ENCODE measurements at places on chromosomes 5 and 9. TPM values are rescaled to one million over a fixed set of nuclear protein-coding genes. Genes with fewer than 3 reads are reported as not detected.

DNA sequence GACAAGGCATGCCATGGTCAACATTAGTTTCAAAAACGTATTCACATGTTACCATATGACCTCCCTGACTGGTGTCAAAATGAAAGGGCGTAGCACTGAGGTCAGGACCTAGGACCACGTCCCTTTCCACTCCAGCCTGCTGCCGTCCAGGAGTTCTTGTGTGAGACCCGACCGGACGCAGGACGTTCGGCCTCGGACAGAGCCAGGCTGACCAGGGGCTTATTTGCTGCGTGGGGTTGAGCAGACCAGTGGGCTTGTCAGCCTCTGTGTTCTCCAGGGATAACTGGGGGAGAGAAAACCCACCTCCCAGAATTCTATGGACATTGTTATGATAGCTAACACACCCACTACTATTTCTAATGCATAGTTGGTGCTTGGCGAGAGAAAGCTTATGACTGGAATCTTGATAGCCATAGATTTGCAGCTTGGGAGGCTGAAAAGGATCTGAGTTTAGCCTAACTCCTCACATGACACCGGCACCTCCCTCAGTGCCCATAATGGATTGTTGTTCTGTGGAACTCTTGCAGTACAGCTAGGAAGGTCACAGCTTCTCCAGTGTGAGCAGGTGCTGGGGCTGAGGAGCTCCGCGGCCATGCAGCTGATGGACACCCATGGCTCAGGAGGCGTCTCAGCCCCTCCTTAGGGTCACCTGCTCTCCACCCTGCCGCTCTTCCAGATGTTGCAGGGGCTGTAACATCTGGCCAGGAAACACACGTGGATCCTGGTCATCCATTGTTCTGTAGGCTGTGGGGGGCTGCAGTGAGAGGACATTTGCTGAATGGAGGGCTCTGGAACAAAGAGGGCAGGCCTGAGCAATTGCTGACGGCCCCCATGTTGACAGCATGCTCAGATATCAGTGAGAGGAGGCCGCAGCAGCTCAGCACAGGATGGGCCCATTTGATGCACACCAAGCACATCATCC lies 368.4 kb downstream of the IRX2 start:
- no peak for DNase-seq

DNA sequence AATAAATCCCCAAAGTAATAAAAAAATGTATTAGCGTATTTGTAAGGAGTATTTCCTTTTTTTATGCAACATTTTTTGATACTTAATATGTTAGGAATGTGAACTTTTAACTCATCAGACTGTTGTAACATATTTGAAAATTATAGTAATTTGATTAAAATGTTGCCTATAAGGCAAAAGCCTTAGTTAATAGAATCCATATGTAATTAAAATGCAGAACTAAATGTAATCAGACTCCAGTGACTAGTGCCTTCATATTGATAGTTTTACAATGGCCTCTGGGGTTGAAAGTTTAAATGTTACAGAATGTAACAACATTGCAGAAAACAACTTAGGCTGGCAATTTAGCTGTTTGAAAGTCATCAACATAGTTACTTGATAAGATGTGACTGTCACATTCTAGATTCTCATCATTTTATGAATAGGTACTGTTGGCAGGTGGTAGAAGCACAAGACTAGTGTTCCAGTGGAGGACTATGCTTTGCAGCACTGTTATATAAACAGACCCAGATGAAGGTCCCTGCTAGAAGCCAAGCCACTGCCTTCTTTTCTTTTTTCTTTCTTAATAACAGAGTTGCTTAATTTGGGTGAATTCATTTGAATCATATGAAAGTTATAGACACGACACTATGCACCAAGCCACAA lies 382.9 kb downstream of the CCDC171 start:
- DNase-seq, result peak; percentile 17

DNA sequence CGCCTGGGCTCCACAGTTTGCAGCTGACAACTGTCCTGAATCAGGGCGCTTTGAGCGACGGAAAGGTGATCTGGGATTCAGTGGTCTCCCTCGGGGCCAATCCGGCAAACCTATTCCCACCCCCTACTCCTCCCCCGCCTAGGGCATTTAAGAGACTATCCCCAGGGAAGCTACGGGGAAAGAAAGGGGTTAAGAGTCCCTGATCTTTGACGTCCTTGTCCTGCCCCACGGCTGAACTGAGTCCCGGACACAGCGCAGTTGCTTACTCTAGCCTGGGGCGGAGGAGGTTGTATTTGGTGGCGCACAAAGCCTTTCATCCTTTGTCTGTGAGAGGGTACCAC lies 3.4 kb downstream of the RORB start:
- DNase-seq, result no peak

DNA sequence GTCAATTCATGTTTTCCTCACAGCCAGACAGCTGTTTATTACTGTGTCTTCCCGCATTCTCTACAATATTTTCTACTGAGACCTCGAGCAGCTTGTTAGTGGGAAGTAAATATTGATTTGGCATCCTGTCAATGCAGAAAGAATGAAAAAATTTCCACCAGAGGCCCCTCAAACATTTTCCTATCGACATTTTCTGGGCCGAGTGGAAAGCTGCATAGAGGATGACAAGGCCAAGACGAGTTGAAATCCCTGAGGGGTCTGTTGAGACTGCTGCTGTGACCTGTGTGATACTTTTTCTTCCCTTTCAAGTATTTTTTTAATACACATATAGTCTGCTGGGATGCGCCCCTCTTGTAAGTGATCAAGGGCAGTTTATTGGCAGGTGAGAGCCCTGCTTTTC lies 91.4 kb upstream of the SH3GL2 start:
- DNase-seq, result no peak

- no peak for DNase-seq
Measured at GRCh38 chr5:142686968-142687367, 1.1 kb upstream of the FGF1 start.

DNA sequence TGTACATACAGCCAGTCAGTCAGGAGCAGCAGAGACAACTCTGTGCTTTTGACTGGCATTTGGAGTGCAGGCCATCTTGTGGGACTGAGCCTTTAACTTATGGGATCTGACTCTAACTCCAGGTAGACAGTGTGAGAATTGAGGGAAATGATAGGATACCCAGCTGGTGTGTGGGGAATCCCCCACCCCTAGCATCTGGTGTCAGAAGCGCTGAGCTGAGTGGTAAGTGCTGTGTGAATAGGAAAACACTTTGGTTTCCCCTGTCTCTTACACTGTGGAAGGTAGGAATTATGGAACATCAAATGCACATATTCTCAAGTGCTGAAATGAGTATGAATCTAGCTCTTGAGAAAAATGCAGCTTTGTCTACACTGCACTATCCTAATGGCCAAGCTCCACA lies 43.9 kb downstream of the CCDC125 start:
- no peak for DNase-seq

GRCh38 chr9:6645355-6646292 lies at the start of gene GLDC:
Gene GLDC (minus strand): TSS chr9:6645729. CDS start chr9:6645499, 230 bp downstream.
- DNase-seq, result peak; percentile 43

DNA sequence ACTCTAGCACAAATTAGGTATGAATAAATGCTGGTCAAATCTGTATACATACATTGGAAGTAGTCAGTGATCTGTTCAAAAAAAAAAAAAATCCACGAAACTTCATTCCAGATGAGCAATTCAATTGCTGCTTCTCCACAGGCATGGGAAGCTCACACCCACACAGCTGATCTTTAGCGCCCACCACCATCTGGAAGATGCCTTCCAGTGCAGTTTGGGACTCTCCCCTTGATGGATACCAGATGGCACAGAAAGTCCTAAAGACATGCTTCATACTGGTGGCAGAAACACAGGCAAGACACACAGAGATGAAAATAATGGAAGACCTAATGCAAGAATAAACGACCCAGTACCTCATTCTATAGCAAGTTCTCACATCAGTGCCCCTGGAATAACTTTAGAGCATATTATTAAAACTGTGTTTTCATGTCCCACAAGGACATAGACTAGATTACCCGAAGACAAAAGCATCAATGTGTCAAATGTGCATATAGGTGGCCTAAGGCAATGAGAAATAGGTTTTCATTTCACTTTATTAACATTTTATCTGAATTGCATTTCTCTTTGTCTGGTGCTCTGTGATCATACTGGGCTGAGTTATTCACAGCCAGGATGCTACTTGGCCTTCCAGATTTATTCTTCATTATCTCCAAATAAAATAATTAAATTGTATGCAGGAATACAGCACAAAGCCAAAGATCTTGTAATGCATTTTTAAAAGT lies 135.4 kb upstream of the TAS2R1 start:
- no peak for DNase-seq

- no peak for DNase-seq
Measured at GRCh38 chr5:107619781-107620180, 51.0 kb downstream of the EFNA5 start.

DNA sequence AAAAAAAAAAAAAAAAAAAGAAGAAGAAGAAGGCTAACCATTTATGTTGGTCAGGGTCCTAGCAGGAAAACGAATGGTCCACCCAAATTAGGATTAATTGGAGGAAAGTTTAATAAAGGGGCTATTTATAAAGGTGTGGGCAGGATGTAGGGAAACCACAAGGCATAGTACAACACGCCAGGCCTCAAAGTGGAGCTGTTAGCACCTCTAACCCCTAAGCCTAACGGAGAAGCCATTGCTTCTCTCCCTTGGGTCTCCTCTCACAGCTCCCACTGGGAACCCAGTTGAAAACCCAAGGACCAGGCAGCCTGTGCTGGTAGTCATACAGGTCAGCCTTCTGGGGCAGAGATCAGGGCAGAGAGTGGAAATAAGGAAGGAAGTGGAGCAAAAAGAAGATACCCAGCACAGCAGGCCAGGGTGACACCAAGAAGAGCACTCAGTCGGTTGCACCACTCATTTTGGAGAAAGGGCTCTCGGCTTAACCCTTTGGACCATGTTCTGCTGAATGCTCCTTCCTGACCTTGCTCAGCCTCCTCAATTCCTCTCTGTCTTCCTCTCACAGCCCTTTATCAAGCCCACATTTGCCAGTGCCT lies 8.8 kb upstream of the GLIPR2 start:
- no peak for DNase-seq

- DNase-seq, result no peak
Measured at GRCh38 chr9:80437825-80438224, 866.1 kb downstream of the TLE4 start.

DNA sequence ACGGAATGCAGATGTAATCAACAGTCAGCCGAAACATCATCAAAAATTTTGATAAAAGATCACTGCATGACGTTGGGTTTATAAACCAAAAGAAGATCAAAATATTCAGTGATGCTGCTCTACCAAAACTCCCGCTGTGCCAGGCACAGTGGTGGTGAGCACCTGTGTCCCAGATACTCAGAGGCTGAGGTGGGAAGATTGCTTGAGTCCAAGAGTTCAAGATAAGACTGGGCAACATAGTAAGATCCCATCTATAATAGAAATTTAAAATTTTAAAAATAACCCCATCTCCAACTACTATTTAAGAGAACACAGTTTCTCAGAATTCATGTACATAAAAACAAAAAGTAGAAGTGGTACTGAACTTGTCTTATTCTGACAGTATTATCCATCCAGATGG lies 3.8 kb downstream of the LMAN2 start:
- DNase-seq, result no peak

DNA sequence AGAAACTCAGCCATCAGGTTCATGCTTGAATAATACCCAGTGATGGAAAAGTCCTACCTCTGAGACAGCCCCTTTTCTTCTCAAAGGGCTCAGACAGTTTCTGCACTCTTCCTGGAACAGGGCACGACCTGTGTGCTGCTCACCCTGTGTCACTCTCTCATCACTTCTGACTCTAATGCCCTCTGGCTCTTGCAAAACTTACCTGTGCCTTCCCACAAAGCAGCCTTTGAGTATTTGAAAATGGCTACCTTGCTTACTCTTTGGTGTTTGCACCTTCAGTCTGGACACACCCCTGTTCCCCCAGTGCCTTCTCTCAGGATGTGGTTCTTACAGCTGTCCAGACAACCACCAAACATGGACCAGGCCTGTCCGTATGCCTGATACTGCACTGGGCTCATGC lies 171.4 kb downstream of the GRIA1 start:
- DNase-seq, result no peak

GRCh38 chr5:181052672-181053487 lies 12.8 kb downstream of the BTNL9 start:
- no peak for DNase-seq

DNA sequence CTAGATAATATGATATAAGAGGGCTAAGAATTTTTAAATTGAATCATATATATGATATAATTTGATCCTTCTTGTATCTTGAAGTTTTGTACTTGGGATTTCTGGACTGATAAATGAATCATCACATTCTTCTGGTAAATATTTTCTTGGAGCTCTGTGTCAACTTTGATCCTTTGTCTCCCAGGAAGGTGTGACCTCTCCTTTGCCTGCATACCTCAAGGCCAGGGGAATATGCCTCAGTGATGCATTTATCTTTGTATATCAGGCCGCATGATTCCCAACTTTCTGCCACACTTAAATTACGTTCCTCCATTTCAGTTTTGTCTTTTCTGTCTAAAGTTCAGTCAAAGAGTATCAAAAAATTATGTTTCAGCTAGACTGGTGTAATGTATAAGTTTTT lies 101.2 kb downstream of the NLN start:
- no peak for DNase-seq

DNA sequence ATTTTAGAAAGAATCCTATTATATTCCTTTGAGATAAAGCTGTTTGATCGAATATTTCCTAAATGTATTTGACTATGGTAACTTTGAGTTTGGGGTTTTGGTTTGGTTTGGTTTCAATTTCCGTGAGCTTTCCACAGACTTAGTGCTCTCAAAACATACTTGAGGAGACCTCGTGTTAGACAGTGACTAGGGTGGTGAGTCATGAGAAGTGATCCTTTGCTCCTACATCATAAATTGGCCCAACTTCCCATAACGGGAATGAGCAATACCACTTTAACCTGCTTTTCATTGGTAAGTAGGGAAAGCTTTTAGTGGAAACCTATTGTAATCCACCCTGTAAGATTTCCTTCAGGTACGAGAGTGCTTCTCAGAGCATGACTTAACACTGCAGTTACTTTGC lies 3.8 kb upstream of the RASEF start:
- no peak for DNase-seq

DNA sequence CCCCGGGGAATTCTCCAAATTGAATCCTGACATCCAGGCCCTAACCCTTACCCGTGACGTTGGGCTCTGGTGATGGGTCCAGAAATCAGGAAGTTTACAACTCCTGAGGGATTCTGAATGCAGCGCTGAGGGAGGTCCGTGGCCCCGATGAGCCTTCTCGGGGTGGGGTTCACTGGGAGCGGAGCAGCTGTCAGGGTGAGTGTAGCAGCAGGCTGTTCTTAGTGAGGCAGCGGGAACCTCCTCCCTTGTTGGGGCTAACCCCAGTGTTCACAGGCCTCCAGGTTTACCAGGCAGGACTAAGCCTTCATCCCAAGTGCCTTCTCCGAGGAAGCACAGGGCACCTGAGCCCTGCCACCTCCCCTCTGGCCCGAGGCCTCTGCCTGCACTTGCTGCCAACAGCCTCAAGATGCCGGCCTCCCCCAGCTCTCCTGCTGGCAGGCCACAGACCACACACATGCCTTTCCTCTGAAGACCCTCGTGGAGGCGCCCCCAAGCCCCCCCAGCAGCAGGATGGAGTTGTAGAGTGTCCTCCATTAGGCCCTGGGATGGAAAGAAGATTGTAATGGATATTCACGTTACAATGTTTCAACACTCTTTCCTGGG lies 7.3 kb upstream of the ADAMTS16 start:
- no peak for DNase-seq

The AMBP gene
- 2.4 TPM for polyA plus RNA-seq

The FAM53C gene
- 42.0 TPM for polyA plus RNA-seq

The ABLIM3 gene
- 104 TPM for polyA plus RNA-seq

The CDX1 gene
- 0.39 TPM for polyA plus RNA-seq

The APBA1 gene
- 15.3 TPM for polyA plus RNA-seq

The SPOCK1 gene
- polyA plus RNA-seq, result 0.50 TPM
